ENCODE measurements at places on chromosomes 7 and 10. TPM values are rescaled to one million over a fixed set of nuclear protein-coding genes. Genes with fewer than 3 reads are reported as not detected.
A peak's percentile ranks its signal among the peaks of the same experiment; 100 is the strongest.

- DNase-seq, result no peak
Measured at GRCh38 chr10:119562097-119562496, 19.6 kb upstream of the RGS10 start.

DNA sequence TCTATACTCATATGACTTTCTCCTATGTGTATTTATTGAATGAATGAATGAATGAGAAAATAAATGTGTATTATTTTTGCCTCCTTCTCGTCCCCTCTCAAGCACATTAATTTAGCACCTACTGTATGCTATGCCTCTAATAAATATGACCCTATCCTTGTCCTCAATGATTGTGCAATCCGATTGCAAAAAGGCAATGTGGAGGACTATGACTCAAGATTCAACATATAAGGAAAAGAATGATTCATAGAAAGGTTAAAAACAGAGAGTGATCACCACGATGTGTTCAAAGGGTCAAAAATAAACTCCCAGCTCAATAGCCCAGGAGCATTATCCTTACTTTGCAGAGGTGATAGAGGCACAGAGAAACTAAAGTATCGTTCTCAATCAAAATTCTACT, 322.8 kb upstream of the SORCS1 start:
- DNase-seq, result no peak

TRIL gene
- not detected for total RNA-seq

FAM107B gene
- total RNA-seq, result 114 TPM

RPEL1 gene
- total RNA-seq, result not detected

GRCh38 chr10:57314046-57314445, 953.0 kb upstream of the ZWINT start:
- no peak for DNase-seq

- no peak for DNase-seq
Measured at GRCh38 chr10:71432956-71433767, 36.4 kb downstream of the CDH23 start.

DNA sequence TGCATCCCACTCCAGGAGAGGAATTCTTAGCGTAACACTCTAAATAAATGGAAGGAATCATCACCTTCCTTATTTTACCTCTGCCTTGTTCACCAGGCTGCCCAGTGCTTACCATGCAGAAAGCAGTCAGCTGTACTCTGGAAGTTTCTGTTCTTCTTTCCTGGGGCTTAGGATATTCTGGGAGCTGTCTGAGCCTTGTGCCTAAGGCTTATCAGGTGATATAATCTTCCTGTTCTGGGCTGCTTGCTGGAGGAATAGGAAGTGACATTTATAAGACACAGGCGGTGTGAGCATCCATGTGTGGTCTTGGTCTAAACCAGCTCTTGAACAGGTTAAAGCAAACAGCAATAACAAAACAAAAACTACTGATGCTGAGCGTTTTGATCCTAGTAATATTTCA, 13.5 kb downstream of the KCTD7 start:
- no peak for DNase-seq

DNA sequence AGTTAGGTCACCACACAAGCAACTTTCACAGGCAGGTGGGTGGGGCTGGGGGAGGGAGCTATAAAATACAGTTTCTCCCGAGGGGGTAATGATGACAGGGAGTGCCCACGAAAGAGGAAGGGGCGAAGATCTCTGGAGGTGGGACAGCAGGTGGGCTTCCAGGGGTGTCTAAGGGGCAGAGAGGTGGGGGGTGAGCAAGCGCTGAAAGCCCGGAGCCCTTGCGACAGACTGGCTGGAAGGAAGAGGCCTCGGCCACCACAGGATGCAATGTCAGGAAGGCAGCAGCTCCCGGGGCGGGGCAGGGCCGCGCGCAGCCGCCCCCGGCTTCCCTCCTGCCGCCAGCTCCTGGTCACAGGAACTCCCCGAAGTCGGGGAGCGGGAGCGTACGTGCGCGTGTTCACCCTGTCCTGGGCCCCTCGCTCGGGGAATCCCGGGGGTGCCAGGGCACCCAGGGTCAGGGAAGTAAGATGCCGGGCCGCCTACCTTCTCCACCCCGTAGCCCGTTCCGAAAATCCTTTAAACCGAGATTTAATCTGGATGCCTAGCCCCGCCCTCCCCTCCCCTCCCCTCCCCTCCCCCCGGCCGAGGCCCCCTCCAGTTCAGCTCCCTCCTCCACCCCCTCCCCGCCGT, 105.2 kb upstream of the PPIF start:
- no peak for DNase-seq

DNA sequence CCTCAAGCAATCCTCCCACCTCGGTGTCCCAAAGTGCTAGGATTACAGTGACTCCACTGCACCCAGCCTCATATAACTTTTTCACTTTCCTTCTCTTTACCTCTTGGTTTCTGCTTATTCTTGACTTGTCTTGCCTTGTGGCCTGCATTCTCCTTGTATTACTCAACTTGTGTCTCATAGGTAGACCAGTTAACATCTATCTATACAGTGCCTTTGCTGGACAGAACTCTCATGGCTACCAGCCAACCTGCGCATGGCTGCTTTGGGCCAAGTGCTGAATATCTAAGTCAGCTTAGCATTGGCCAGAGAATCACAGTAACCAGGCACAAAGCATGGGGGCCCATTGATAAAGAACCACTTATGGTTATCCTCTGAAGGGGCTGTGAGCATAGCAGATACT, 42.6 kb upstream of the ZNRF2 start:
- DNase-seq, result no peak

DNA sequence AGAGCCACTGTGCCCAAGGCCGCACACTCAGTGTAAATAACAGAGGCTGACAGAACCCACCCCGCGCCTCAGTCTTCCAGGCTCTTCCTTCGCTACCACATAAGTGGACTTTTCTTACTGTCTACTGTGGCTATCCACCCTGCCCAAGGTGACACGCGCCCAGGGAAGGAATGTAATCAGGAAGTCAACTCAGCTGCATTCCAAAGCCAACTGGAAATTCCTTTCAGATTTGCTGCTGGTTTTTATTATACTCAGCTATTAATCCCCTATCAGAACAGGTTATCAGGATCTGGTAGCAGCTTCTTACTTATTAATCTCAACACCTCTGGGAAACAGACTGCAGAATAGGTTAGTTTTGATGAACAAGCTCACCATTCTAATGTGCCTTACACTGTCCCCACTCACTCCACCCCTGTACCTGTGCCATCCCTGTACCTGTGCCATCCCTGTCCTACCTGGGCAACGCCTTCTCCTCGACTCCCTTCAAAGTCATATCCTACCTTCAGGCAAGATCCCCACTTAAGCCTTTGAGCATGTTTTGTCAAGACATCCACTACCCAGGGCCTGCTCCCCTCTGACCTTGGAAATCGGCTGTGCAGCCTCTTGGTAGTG, 90.7 kb downstream of the NHLRC2 start:
- no peak for DNase-seq

CYP2C18 gene
- total RNA-seq, result not detected

GALNT17 gene
- total RNA-seq, result 0.30 TPM

DNA sequence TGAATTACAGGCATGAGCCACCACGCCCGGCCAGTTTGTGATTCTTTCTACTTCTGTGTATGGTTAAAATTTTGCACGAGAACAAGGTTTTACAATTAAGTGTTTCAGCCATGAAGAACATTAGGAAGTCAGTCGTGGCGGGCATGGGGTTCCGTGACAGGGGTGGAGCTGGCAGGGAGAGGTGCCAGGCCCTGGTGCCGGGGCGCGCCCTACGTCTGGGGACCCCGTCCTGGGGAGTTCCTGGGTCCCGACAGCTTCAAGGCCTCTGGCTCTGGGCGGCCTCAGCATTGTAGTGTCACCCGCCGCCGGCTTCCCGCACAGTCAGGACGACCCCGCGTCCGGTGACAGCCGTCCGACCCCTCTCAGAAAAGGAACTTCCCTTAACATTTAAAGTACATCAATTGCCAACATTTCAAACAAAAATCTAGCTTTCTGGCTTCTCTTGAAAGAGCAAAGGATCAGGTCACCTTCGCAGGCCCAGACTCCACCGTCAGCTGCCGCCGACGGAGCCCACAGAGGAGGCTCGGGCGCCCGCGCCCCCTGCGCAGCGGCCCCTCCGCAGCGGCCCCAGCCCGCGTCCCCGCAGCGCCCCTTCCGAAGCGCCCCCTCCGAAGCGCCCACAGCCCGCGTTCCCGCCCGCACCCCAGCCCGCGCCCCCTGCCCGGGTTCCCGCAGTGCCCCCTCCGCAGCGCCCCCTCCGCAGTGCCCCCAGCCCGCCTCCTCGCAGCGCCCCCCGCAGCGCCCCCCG, 23.2 kb upstream of the MKI67 start:
- DNase-seq, result no peak

DNA sequence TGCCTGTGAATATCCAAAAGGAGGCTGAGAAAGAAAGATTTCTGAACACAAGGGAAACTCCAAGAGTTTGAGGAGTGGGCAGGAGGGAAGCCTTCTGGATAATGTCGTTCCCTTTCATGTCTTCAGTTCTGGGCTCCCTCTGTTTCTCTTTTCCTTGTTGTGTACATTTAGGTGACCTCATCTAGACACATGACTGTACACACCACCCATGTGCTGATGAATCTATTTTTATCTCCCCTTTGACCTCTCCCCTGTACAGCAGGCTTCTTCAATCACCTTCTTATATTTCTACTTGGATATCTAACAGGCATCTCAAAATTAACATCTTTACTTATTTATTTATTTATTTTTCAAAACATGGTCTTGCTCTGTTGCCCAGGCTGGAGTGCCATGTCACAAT, 363.1 kb downstream of the GATA3 start:
- DNase-seq, result no peak

ADAM22 gene
- total RNA-seq, result 1.1 TPM

DNA sequence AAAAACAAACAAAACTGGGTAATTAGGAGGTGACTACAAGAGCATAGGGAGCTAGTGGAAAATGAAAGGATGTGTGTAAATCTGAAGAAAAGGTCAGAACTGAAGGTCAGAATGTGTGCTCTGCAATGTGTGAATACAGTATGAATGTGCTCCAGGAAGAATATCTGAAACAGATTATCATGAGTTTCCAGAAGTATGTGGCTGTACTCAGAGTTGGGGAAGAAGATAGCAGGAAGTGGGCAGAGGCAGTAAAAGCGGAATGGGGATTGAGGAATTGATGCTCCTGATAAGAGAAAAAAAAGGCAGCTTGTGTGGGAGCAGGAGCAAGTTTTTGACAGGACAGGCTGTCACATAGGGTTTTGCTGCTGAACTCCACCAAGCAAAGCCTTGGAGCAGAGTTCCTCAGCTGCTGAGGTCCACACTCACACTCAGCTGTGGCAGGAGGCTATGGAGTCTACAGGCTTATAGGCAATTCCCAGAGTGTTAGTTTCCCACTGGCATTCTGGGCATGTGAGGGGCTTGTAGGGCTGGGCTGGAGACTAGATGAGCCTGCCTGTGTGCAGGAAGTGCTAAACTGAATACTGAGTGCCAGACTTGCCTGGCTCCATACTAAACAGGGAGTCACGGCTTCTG, 22.9 kb downstream of the H2AZ2 start:
- no peak for DNase-seq

DNA sequence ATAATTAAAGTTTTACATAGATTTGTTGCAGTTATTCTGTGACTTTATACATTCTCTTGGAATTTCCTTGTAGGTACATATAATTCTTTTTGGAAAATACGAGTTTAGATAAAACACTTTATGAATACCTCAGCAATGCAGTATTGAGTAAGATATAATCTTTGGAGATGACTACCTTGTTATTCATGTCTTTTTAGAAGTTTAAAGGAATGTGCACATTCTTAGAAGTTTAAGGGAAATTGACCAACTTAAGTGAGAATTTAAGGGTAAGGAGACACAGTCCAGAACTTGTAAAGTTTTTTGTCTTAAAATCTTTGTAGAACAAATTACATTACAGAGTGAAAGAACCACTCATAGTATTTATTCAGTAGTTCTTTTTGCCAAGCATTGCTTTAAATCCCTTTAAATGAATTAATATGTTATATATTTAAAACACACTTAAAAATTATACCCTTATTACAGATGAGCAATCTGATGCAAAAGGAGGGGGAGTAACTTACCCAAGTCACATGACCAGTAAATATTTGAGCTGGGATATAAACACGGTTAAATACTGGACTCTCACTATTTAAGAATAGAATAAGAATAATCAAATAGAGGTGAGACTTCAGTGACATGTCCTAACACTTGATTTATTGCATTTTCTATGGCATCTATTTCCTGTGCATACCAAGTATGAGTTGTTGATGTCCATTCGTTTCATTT, 139.5 kb upstream of the FERD3L start:
- no peak for DNase-seq

- DNase-seq, result no peak
Measured at GRCh38 chr7:124364283-124364682, 331.4 kb upstream of the TMEM229A start.

DNA sequence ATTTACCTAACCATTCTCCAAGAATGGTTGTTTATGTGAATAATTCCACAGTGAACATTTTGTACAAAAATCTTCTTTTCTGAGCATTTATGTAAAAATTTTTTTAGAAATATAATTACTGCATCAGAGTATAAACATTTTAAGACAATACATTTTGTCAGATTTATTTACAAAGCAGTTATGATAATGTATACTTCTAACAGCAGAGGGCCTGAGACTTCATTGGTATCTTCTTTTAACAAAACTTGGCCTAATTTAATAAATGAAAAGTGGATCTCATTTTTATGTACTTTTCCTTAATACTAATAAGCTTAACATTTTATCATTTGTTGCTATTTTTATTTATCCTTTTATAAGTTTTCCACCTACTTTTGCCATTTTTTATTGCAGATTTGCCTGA, 69.4 kb downstream of the HECTD2 start:
- DNase-seq, result no peak

GRCh38 chr7:44534501-44534900, 6.6 kb downstream of the NPC1L1 start:
- peak; percentile 19 for DNase-seq

MYL10 gene
- total RNA-seq, result not detected

GRCh38 chr10:60828489-60828852, 50.2 kb downstream of the CDK1 start:
- DNase-seq, result no peak

- DNase-seq, result no peak
Measured at GRCh38 chr7:78398576-78398975, 600.0 kb downstream of the PHTF2 start.

All from activated T-cell treated with anti-CD3 and anti-CD28 coated beads, Interleukin-2, amount 50 U/mL, for 4 hours (primary cell).